ENCODE measurements at places on chromosomes 13 and 19.
A peak's percentile ranks its signal among the peaks of the same experiment; 100 is the strongest.

GRCh38 chr13:23129331-23129730 lies 51.4 kb upstream of the SGCG start:
- DNase-seq, result no peak

DNA sequence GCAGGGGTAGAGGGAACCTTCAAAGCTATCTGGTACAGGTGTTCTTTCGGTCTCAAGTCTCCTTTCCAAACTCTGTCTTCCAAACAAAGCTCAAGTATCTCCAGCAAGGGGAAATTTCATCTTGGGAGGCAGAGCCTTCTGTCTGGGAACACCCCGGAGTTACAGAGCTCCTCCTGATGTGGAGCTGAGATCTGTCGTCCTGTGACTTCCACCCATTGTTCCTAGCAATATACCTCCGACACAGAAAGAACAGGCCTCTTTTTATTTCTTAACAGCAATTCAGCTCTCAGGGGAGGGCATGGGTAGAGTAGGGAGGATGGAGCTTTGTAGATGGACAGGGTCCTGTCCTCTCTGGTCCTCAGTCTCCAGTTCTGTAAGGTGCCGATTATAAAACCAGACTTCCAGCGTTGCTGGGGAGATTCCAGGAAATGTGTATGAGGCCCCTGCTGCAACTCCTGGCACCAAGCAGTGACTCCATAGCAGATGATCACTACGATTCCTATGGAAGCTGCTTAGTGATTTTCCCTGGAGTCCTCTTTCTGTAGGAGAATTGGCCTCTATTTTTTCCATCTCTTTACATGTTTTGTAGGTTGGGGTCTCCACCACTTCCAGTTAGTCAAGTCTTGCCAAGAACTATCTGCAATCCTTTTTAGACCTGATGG lies 56.0 kb upstream of the ARGLU1 start:
- DNase-seq, result no peak

DNA sequence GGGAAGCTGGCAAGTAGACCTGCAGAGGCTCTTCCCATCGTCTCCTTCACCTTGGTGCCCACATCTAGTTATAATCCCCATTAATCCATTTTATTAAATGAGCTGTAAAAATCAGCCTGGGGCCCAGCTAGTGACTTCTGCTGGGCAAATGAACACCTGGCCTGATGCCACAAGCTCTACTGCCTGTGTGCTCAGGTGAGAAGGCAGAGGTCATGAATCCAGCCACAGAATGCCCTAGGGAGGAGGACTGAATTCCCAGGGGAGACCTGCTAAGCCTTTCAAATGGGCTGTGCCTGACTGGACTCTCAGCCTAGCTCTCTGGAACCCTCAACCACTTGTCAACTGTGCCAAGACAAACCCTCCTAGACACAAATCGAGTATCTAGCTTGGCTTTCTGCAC lies 74.0 kb downstream of the PDS5B start:
- DNase-seq, result no peak

DNA sequence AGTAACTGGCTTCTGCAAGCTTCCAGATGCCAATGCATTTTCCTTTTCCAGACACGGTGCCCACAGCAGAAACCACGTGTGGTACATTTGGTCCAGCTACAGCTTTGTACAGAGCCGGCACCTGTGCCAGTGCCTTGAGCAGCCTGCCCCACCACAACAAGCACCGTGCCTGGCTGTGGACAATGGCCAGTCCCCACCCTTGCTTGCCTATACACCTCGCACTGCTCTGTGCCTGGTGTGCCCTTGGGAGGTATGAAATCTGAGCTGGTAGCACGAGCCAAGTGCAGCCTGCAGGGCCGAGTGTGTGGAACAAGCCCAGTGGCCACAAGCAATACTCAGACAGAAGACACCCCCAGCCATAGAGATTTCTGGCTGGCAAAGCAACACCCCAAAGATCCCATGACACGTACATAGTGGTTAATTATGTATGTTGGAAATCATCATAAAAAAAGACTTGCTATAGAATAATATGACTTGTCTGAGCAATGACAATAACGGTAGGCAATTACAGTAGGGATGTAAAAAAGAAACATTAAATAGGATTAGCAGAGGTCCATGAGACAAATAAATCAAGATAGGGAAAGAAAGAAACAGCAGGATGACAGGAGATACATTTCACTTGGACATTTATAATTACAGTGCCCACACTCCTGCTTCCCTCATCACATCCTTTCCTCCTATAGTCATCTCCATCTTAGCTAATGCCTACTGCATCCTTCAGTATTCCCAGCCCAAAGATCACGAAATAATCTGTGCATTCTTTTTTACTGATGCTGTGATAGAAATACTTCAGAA lies 1399.5 kb downstream of the PCDH9 start:
- DNase-seq, result no peak

DNA sequence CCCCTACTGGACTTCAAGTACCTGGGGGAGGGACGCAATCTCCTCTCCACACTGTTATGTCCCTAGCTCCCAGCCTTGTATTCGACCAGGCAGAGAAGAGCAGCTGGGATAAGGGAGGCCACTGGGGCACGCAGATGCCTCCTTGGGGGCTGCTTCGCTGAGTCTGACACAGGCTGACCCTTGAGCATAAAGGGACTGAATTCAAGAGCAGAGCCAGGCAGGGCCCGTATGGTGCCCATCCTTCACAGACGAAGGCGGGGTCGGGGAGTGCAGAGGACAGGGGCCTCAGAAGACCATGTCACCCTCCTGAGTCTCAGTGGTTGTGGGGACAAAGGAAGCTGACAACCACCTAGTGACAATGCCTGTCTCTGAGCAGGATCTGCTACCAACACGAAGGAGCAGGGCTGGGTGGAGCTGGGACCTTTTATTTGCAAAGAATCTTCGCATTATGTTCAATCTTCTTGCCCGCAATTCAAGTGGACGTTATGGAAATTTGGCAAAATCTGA lies 124.6 kb downstream of the TUBA3C start:
- DNase-seq, result no peak

DNA sequence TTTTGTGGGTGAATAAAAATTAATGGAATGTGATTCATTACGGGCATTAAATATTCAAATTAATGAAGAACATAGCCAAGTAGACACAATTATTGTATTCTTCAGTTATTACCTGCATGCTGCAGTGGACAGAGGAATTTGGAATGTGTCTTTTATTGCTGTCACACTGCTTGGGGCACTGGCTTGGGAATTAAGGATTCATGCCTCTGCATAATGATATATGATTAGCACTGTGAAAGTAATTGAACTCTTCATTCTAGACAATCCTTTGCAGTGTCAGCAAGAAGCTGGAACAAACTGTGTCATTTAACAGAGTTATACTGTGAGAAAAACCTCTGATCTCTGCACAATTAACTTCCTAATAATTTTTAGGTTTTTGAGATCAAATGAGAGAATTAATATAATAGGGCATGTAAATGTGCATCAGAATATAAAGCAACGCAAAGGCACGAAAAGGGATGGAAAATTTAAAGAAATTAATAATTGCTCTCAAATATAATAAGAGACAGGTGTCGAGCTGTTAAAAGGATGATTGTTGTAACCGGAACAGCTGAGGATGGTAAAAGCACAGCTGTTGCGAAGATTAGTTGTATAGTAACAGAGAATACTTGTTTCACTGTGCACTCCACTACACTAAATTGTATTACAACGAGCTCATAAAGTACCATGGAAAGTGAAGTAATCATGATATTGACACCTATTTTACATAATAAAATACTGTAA lies 235.1 kb upstream of the MIR17HG start:
- no peak for DNase-seq

DNA sequence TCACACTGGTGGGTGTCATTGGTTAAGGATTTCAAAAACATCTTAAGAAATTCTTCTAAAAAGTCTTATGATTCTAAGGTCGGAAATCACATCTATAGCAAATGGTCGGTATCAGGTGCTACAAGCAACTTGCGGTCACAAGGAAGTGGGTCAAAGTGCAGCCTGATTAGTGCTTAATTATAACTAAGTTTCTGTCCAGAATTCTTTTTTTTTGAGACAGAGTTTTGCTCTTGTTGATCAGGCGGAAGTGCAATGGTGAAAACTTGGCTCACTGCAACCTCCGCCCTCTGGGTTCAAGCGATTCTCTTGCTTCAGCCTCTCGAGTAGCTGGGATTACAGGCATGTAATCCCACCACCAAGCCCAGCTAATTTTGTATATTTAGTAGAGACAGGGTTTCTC lies 1.2 kb upstream of the GDF15 start:
- DNase-seq, result no peak

GRCh38 chr19:11964858-11965645 lies at the start of gene ZNF763:
Gene ZNF763, plus strand, starts transcription at chr19:11965040. Its CDS starts 169 bp downstream, at chr19:11965209.
- DNase-seq, result peak; percentile 78
